ENCODE measurements at places on chromosomes 12 and 14.

DNA sequence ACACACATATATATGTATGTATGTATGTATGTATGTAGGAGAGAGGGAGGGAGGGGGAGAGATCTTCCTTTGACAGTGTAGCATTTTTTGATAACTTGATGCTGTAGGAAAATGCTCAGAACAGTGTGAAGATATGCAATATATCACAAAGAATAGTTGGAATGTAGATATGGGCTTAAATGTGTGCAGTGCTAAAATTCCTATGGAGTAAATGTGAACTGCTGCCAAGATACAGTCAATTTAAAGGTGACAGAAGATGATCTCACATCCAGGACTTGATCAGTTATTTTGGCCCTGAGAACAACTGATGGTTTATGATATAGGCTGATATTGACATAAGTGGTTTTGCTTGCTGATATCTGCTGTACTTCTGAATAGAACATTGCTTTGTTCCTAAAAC lies 84.2 kb downstream of the DAAM1 start:
- DNase-seq, result no peak

DNA sequence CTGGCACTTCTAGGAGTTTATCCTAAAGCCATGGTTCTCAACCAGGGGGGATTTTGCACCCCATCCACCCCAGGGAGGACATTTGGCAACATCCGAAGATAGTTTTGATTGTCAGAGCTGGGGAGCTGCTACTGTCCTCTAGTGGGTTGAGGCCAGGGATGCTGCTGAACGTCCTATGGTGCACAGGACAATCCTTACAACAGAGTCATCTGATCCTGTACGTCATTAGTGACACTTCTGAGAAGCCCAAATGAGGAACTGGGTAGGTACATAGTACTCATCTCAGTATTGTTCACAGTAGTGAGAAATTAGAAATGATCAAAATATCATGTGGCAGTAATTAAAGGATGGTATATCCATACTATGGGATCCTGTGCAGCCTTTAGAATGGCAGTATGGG lies 185.1 kb downstream of the CHST11 start:
- DNase-seq, result no peak

- DNase-seq, result no peak
These were observed 867.2 kb downstream of the BCL11B start for GRCh38 chr14:98404811-98405210.

DNA sequence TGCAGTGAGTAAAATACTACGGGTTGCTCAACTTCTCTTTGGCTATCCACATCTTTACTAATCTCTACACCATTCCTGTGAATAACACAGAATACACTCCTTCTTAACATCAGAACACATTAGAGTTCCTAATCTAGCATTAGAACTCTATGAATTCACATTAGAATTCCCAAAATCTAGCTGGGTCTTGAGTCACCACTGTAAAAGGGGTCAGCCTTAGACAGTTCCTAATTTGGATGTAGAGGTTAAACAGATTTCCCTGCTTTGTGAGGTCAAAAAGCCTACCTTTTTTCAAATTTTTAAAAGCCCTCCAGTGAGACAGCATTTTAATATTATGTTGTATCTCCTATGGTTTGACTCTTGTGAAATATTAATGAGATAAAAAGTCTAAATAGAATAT lies 7.4 kb downstream of the HNRNPC start:
- DNase-seq, result no peak

DNA sequence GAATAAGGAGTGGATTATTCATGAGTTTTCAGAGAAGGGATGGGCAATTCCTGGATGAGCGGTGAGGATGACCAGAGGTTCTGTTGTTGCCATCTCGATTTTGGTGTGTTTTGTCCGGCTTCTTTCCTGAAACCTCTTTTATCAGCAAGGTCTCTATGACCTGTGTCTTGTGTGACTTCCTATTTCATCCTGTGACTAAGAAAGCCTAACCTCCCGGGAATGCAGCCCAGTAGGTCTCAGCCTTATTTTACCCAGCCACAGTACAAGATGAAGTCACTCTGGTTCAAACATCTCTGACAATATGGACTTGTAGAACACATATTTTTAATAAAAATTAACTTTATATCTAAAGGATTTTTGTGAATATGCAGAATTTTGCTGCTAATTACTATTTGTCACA lies 716.4 kb downstream of the FSCB start:
- no peak for DNase-seq

DNA sequence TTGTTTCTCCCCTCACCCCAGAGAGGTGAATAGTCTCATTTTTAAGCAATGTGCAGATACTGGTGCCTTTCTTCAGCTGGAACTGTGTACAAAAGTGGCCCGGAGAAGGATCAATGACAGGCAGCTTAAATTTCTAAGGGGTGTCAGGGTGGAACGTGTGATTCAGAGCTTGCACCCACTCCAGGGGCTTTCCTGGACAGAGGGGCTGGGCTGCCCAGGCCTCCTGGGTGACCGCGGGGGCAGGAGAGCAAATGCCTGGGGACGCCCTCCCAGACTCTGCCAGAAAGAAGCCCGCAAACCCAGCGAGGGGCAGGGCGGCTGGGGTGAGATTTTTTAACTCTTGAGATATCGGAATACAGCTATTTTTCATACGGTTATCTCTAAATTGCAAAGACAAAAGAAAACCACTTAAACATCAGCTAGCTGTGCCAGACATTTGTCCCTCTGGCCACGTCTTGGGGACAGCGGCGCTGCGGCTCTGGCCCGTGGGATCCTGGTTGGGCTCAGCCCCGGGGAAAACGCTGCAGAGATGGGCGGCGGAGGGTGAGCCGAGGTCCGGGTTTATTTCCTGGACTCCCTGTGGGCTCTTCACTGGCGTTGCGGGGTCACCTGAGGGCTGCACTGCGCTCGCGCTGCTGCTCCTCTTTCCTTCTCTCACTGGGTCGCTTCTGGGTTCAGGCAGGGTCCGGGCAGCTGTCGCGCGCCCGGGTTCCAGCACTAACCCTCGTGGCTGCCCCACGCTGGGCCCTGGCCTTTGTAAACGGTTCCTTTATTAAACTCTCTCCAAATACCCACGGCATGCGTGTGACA lies 35.8 kb downstream of the NFKBIA start:
- no peak for DNase-seq

DNA sequence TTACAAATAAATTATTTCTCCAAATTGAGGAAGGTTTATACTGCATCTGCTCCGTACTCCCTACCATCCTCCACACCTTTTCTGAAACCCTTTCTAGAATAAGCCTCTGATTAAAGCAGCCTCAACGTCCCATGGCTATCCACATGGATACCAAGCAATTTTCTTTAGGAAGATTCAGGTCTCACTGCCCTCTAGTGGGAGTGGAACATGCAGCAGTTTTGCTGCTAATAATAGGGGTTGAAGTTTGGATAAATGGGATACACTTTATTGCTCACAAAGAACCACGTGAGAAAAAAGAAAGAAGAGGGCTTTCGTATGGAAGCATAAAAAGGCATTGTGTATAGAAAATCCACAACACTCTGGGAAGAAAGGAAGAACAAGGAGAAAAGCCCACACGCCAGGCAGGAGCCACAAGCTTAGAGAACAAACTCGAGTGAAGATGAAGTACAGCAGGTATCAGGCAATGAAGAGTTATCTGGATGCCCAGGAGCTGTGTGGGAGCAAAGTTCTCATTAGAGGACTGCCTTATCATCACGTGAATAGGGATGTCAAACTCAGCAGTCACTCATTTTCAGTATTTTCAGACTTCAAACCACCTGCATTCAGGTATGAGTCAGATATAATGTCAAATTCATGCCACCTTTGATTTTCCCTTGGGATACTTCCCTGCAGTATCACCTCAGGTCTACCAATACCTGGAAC lies 45.8 kb downstream of the CCER1 start:
- no peak for DNase-seq

- DNase-seq, result no peak
These were observed 30.3 kb downstream of the TC2N start for GRCh38 chr14:91837076-91837475.

DNA sequence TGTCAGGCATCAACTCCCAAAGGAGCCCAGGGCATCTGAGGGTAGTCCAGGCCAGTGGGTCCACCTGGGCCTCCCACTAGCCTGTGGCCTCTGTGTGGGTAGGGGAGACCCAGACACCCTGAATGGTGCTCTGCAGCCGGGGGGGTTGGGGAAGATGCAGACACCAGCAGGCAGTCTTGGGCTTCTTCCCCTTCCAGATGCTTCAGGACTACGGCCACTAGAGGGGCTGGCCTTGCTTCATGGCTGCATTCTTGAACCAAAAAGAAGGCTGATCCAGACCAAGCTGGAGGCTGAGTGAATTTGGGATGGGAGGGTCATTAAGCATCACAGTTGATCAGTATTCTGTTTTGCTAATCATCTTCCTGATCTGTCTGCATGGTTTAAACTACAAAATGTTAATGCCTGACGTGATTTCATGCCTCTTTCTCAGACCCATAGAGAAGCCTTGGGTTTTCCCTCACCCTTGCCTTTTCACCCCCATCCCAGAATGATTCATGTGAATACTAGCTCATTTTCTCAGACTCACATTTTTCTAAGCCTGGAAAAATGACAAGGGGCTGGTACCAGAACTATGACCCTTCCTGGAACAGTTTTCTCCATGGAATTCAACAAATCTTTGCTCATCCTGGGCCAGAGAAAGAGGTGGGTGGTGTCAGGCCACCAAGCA lies 134.2 kb downstream of the NTF3 start:
- no peak for DNase-seq
